NCI-H2081 treated with DMSO at 0.1 percent for 48 hours (cell line): ENCODE measurements at places on chromosomes 2 and 18.

- no peak for DNase-seq
Observed at GRCh38 chr2:150355440-150355839, 132.0 kb downstream of the RND3 start.

DNA sequence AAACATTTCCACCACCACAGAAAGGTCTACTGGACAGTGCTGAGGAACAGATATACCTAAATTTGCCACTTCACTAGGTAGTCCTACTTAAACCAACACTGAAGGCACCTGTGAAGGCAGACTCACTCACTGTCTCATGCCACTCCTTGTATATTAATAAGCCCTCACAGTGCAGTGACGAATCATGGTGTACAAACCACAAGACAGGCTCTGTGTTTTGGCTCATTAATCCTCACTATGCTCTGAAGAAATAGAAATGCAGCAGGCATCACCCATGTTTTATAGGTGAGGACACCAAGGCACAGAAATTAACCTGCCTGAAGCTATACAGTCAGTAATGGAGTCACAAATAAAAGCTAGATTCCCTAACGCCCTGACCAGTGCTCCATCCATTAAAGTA, 44.3 kb downstream of the BARD1 start:
- no peak for DNase-seq

DNA sequence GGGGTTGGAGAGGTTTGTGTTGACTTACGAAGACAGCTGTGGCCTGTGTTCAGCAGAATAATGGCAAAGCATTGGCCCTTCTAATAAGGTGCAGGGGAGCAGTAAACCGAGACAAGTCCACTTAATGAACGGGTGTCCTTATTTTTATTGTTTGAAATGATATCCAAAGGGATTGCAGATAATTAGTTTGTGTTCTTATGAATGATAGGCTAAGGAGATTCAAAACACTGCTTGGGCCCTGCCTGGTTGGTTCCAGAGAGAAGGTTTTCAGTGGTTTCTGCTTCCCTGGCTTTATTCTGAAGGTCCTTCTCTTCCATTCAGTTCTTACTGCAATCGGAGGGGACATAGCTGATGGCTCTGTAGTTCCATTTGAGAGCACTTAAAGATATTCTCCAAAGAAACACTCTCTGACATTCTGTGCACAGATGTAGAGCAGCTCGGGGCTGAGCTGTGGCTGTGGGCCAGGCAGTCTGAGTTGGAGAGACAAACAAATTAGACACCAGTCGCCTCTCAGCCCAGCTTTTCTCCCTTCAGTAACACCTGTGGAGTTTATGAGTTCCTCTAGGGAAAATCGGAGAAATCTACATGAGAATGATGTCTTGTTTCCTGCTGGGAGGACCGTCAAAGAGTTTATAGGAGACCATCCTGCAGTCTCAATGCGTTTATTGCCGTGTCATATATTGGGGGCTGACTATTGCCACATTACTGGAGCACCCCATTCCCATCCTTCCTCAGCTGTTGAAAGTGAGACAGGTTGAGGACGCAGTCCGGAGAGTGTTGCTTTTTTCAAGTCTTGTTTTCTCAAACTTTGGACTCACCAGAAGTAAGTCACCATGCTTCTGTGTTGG, 6.5 kb downstream of the GREB1 start:
- peak; percentile 55 for DNase-seq

GRCh38 chr18:38009320-38009719, 443.7 kb upstream of the CELF4 start:
- no peak for DNase-seq

DNA sequence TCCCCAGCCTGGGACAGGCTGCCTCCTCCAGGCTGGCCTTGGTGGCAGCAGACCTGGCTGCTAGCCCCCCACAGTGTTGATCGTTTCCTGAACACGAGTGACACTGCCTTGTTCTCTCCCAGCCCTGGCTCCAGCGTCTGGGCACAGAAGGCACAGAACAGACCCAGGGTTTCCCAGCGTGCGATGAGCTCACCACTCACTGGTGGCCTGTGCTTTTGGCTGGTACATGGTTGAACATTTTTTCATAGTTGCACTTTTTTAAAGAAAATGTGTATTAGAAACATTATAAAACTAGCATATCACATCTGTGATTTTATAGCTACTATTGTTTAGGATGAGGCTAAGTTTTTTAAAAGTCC, 40.9 kb downstream of the SCTR start:
- DNase-seq, result no peak

GRCh38 chr2:10345813-10346212, 43.1 kb downstream of the HPCAL1 start:
- no peak for DNase-seq

DNA sequence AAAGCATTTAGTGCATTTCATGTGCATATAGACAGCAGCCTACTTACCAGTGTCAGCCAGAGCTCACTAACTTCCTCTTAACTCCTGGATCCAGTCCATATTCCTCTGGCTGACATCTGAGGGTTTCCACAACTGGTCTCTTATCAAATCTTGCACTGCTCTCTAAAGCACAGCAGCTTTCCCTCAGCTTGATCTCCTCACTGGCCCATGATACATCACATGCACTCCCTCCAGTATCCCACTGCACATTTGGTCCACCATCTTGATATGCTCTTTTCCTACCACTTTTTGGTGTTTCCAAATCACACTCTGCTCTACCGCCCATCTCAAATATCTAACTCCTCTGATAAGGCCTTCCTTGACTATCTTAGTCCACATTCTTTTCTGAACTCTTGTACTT, 105.0 kb upstream of the ZFP36L2 start:
- DNase-seq, result no peak

DNA sequence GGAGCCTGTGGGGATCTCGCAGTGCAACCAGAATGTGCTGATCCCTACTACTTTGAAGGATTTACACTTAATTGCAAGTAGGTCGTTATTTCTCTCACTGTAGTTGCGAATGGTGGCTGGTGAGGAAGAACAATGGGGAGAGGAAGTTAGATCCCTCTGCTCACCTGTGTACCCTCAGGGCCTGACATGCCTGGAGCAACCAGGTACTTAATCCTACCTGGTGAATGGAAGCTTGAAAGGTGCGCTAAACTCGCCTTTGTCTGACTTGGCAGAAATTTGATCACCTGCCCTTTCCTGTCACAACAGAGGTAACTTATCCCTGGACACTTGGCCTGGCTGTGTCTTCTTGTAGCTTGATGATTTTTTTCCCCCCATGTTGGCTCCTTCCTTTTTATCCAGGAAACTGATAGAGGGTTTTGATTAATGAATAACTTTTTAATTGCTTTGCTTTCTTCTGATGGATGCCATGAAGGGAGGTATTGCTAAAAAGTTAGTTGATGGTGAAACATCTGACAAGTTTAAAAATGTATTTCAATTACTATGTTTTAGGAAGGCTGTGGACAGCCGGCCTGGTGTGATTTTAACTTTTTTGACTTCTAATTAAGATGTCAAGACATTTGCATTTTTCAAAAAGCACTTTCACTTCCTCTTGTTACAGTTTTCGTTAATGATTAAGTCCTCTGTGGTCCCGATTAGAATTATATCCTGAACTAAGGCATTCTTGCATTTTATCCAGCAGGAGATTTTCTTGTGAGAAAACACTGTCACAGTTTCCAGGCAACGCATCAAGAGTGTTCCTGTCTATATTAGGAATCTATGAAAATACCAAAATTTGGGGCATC, 9.2 kb downstream of the SGPP2 start:
- DNase-seq, result peak; percentile 40

- no peak for DNase-seq
Observed at GRCh38 chr2:185782223-185782769, 43.7 kb downstream of the FSIP2 start.

GRCh38 chr2:16123421-16123820, 183.1 kb downstream of the MYCN start:
- no peak for DNase-seq

GRCh38 chr2:200578778-200579177, 7.0 kb upstream of the AOX1 start:
- no peak for DNase-seq

DNA sequence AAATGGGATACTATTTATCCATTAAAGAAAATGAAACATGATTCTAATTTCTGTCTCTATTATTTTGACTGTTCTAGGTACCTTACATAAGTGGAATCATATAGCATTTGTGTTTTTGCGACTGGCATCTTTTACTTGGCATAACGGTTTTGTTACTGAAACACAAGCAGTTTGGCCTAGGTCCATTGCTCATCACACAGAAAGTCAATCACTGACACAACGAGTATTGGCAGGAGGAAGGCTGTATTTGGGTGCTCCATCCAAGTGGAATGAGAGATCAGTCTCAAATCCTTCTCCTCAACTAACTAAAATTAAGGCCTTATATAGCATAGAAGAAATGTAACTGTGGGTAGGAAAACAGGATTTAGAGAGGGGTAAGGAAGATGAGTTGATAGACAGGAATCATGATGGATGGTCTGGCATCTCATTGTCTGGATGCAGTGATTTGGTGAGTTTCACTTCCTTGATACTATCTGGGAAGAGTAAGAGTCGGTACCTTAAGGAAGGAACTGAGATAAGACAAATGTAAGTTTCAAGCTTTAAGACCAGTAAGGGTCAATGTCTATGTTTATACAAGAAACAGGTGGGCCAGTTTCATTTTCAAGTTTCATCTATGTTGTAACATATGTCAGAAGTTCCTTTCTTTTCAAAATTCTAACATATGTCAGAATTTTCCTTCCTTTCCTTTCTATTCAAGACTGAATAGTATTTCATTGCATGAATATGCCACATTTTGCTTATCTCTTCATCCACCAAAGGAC, 276.9 kb upstream of the RAB6C start:
- no peak for DNase-seq
